IPS-NIHi11 (cell line): ENCODE measurements at places on chromosomes 13 and 19.

GRCh38 chr19:46946611-46947238 lies 72.9 kb upstream of the NPAS1 start:
- DNase-seq: no peak

- no peak for DNase-seq
Measured at GRCh38 chr13:20366056-20366455, 133.9 kb upstream of the GJB6 start.

DNA sequence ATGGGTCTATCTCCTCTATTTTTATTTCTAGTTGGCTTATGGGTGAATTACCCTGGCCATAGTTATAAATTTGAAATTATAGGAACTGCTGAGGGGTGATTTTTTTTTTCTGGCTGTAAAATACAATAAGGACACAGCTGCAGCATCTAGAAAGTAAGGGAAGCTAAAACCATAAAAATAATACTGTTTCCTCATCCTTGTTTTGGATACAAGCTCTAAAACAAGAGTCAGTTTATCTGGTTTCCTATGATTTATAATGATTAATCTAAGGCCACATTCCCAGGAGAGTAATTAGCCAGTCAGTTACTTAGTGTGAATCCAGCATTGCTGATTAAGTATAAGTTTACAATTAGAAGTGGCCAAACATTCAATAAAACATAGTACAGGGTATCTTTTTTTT lies 219.1 kb upstream of the NBEA start:
- DNase-seq: no peak

GRCh38 chr13:64007339-64007738 lies 2591.7 kb upstream of the PCDH20 start:
- no peak for DNase-seq

- DNase-seq: no peak
Measured at GRCh38 chr13:30045916-30046704, 195.7 kb upstream of the UBL3 start.

DNA sequence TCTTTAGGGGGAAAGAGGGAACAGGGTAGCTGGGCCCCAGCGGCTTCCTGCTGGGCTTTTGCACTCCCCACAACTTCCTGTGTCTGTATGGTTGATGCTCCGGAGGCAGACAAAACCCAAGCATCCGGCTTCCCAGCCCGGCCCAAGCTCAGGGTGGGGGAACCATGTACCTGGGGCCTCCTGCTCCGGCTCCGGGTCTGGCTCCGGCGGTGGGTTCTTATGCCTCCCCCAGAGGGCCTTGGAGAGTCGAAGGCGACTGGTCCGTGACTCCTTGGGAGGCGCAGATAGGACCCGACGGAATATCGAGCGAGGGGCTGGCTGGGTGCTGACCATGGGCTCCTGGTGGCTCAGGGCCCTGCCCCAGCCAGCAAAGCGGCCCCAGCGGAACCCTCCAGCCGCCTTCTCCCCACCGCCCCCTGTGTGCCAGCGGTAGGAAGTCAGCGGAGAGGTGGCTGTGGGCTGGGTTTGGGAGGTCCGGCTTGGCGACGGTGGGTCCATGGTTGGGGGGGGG lies 428 bp downstream of the RASAL3 start:
- DNase-seq: no peak

DNA sequence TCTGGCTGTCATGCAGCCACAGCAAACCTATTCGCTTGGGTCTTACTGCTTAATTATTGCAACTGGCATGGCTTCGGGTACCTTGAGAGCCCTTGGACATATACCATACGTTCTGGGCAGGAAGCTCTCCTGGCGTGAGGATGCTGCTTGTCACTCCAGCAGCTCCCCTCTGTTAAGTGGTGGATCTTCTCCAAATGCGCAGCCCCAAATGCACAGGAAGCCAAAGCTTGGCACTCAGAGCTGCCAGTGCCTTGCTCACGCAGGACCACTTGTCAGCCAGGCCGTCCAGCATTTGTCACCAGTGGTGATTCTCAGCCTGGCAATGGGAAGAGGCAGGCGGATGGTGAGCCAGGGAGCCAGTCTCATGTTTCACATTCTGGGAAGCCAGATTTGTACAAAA lies 158.6 kb downstream of the KATNAL1 start:
- no peak for DNase-seq

DNA sequence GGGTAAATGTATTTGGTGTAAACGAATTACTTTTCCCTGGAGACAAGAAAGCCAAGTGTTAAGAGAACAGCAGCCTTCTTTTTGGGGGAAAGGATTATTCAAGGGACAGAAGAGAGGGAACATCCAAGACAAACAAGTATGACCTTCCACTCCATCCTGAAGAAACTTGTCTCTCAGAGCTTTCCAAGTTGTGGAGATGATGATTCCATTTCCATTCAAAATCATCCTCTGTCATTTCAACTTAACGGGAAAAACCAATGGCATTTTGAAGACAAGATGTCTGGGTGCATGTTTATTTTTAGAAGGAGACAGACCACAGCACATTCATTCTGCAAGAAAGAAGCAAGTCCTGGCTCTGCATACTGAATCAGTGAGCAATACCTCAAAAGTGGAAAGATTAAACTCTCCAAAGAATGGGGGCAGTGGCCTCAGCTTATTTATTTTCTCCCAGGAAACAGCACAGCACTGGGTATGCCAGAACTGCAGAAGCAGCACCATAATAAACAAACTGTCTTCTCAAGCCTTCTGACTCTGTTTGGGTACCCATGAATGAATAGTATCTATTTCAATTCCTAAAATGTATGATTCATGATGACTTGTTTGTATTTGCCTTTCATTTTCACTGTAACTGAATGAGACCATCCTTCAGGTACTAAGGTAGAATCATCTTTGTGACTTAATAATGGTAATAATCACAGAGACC lies 541.0 kb downstream of the RFC3 start:
- DNase-seq: no peak

- DNase-seq: no peak
Measured at GRCh38 chr19:17473041-17473440, 2.7 kb downstream of the SLC27A1 start.

GRCh38 chr13:51619614-51620013 lies 35.4 kb downstream of the WDFY2 start:
- DNase-seq: no peak

DNA sequence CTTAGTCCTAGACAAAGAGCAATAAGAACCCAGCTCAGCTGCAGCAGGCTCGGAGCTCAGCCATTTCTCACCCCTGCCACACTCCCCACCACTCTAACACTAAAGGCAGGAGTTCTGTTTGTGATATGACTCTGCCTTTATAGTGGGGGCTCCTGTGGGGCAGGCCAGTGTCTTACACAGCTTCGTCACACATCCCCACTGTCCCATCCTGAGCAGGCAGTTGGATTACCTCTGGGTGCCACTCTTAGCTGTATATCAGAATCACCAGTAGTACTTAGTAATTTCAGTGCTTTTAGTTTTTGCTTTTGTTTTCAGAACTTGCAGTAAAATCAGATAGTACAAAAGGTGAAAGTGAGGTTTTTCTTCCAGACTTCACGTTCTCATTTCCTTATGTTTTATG lies 16.8 kb downstream of the SAMD4B start:
- no peak for DNase-seq

- no peak for DNase-seq
Measured at GRCh38 chr19:39631178-39631577, 24.5 kb upstream of the LGALS16 start.

GRCh38 chr13:31020996-31021395 lies 88.5 kb downstream of the TEX26 start:
- no peak for DNase-seq

DNA sequence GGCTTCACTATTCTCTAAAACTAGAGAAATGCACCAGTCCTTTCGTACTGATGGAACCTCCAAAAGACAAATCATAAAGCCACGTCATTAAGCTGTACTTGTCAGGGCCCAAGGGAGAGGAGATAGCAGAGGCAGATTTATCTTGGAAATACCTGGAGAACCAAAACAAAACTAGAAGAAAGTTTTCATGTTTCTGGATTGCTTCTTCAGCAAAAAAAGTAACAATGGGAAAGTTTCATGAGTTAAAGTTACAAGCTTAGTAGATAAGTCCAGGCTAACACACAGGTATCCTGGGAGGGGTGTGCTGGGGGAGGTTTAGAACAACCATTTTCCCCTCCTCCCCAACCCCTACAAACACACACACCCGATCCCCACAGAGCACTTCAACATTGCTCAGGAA lies 21.6 kb downstream of the RANBP3 start:
- no peak for DNase-seq

DNA sequence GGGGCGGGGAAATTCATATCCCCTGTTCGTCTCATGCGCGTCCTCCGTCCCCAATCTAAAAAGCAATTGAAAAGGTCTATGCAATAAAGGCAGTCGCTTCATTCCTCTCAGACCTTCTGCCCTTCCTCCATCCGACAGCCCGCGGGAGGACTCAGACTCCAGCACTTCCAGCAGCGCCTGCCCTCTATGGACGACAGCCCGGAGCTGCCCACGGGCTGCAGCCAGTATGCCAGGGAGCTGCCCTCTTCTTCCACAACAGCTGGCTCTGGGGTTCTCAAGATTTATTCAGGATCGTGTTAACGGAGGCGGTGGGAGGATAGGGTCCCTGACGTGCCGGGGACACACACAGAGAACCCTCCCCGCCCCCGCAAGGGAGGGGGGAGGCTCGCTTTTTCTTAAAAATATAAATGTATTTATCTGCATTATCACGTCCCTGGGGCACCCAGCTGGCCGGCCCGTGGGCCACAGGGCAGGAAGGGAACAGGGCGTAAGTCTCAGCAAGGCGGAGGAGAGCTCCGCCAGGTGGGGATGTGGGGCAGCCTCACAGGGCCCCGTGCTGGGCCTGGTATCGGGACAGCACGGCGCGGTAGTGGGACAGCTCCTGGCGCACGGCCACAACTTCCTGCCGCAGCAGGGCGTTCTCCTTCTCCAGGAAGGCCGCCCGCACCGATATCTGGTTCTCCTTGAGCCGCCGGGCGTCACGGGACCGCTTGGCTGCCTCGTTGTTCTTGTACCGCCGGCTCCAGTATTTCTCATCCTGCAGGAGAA lies 6.7 kb downstream of the DBP start:
- no peak for DNase-seq

GRCh38 chr13:33763021-33763420 lies 54.9 kb upstream of the RFC3 start:
- no peak for DNase-seq

GRCh38 chr13:71610876-71611275 lies 256.1 kb downstream of the DACH1 start:
- no peak for DNase-seq

GRCh38 chr19:4144666-4145249 lies 8.7 kb upstream of the CREB3L3 start:
- DNase-seq: no peak

DNA sequence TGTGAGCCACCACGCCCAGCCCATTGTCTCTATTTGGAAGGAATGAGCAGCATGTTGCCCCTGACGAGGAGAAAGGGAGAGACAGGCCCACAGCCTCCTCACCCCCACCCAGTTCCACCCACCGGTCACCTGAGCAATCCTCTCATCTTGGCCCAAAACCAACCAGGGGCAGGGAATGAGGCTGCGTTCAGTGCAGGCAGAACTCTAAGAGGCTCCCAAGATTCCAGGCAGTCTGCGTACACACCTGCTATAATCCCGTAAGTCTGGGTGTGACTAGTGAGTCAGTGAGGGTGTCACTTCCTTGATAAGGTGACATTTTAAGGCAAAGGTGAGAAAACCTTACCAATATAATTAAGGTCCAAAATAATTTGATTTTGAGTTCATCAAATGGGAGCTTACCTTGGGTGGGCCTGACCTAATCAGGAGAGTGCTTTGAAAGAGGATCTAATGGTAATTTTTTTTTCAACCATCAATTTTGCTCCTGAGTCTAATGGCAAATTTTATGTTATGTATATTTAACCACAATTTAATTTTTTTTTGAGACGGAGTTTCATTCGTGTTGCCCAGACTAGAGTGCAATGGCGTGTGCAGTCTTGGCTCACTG lies 26.9 kb upstream of the KLF2 start:
- no peak for DNase-seq

GRCh38 chr19:688214-688613 lies 7.0 kb downstream of the PRSS57 start:
- DNase-seq: no peak

DNA sequence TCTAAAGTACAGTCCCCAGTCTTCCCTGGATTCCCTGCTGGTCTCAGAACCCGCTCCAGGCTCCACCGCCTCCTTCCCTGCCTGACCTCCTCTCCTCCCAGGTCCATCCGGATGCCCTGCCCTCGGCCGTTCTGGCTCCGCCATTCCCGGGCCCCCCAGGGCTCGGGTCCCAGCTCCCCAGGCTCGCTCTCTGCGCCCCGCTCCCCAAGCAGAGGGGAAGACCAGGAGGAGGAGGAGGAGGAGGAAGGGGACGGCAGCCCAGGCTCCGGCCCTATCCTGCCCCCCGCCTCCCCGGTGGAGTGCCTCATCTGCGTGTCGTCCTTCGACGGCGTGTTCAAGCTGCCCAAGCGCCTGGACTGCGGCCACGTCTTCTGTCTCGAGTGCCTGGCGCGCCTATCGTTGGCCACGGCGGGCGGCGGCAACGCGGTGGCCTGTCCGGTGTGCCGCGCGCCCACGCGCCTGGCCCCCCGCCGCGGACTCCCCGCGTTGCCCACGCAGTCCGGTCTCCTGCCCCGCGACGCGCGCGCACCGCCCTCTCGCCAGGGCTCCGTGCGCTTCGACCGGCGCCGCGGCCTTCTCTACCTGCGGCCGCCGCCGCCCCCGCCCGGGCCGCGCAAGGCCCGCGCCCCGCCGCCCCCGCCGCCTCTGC lies 647 bp downstream of the RNF225 start:
- DNase-seq: peak; percentile 35

DNA sequence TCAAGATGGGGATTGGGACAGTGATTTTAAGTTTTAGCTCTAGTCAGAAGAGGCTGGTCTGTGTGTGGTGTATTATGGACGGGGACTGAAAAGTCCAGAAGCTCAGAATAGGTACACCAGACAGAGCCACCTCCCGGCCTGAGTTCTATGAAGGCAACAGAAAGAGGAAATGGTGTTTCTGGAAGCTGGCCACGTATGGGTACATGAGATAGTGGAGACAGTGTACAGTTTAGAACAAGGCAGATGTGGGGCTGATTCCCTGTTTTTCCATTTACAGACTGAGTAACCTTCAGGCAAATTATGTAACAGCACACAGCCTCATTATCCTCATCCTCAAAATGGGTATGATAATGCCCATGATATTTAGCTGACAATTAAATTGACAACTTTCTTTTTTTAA lies 1.3 kb downstream of the ZNF175 start:
- DNase-seq: no peak

- DNase-seq: no peak
Measured at GRCh38 chr19:10118960-10119359, 739 bp downstream of the EIF3G start.

DNA sequence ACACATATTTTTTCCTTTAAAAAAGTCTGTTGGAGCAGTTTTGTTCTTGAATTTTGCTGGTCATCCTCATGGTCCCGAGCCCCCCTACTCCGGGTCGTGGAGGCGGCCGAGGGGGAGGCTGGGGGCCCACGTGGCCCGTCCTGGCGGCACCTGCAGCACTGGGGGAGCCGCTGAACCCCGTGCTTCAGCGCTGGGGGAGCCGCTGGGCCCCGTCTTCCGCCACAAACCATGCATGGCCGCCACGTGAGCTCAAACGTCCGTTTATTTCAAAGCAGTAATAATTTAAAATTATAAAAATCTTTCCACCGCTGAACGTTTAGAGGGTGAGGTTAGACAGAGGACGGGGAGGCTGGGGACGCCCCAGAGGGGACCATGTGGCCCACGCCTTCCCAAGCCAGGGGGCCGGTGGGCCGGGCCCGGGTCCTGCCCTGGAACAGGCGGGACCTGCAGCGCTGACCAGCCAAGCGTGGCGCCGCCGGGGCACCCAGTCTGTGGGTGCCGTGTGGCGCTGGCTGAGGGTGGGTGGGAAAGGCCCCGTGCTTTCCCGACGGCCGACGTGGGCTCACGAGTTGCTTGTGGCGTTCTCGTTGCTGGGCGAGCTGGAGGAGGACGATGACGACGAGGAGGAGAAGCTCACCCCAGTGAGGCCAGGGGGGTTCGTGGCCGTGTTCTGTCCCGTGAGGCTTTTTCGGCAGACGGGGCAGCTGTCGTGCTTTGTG lies 8.0 kb downstream of the FGF22 start:
- DNase-seq: peak; percentile 14
